ENCODE measurements at places on chromosomes 5 and 9.

DNA sequence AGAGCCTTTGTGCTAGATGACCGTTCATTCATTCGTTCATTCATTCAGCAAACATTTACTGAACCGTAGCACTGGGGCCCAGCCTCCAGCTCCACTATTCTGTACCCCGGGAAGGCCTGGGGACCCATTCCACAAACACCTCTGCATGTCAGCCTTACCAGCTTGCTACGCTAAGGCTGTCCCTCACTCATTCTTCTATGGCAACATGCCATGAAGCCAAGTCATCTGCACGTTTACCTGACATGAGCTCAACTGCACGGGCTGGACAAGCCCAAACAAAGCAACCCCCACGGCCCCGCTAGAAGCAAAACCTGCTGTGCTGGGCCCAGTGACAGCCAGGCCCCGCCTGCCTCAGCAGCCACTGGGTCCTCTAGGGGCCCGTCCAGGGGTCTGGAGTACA, 6.0 kb downstream of the CEL start:
- no peak for DNase-seq

GRCh38 chr5:147971472-147971871, 65.1 kb upstream of the C5orf46 start:
- DNase-seq: no peak

GRCh38 chr5:81021486-81021885, 61.3 kb downstream of the RASGRF2 start:
- DNase-seq: no peak

DNA sequence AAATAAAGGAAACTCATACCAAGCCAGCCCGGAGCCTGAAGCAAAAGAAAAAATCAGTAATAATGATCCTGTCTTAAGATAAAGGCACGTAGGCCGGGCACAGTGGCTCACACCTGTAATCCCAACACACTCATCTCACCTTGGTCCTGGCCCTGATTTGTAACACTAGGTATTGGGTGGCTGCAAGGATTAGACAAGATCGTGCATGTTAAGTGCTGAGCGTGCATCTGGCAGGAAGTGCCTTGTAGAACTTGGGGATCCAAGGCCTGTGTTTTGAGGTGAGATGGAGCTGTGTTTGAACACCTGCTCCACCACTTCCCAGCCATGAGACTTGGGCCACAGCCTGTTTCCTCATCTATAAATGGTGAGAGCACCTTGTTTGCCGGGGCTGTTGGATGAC, 41.5 kb downstream of the SPRY4 start:
- no peak for DNase-seq

DNA sequence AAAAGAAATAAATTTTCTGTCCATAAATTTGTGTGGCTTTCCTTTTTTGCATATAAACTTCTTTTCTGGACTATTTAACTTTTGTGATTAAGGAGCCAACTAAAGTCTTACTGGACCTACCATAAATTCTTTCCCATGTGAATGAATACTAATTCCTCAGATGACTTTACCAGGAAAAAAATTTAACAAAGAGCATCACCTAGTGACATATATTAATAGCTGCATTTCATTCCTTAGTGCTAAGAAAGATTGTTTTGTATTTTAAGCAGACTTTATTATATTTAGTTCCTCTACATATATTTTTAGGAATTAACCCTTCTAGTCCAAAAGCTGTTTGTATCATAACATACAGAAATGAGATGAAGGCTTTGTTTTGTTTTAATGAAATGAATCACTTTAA, 64.4 kb downstream of the C9orf85 start:
- DNase-seq: peak; percentile 3

DNA sequence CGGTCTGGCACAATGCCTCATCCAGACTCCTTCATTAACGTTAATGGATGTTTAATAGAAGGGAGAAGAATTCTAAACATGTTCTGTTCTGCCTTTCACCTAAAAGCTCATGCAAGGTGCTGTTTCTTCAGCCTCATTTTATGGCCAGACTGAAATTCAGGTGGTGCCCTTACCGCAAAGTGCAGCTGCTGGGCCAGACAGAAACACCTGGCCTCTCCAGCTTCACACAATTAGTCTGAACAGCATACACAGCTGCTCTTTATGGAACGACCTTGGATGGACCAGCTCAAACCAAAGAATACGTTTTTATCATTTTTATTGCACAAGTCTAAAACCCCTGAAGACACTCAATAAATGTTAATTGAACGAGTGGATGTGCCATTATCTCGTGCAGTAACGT, 4.6 kb downstream of the SNCAIP start:
- DNase-seq: no peak

Data from dermis microvascular lymphatic vessel endothelial cell (primary cell).